Esophagus muscularis mucosa (tissue), 4 donors: ENCODE measurements at places on chromosomes 7 and 10. TPM values are rescaled to one million over a fixed set of nuclear protein-coding genes. Genes with fewer than 3 reads are reported as not detected.

DNA sequence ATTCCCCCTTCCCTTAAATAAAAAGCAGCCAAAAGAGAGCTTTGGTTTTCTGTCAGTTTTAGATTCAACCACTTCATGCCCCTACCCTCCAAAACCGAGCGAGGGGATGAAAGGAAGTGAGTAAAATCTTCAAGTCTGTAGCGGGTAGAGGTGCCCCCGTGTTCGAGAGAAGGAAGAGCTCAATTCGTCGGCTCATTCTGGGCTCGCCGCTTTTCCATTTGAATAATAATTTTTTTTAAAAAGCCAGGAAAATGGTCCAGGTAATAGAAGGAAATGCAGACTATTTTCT lies 436.2 kb upstream of the GALNT17 start:
- peaks cover 39% of the 10 kb centered on the region for H3K4me1 ChIP-seq
- DNase-seq = no peak
- H3K36me3 ChIP-seq = no peaks in the 10 kb centered on the region
- H3K4me3 ChIP-seq = peak overlapping the region; percentile 85
- H3K27ac ChIP-seq = peak overlapping the region; percentile 87
- no peaks in the 10 kb centered on the region for H3K27me3 ChIP-seq

The RPEL1 gene
- total RNA-seq = not detected

The TAS2R4 gene
- 1.2 TPM for total RNA-seq

GRCh38 chr7:5667391-5667790 lies 114.1 kb downstream of the RNF216 start:
- no peak overlapping the region for H3K4me3 ChIP-seq
- peak overlapping the region; percentile 96 for H3K27ac ChIP-seq
- H3K36me3 ChIP-seq = peaks cover 11% of the 10 kb centered on the region
- DNase-seq = no peak

The ACBD5 gene
- total RNA-seq = 15.4 TPM

The HOXA5 gene
- total RNA-seq = 15.8 TPM

The ELMO1 gene
- 42.9 TPM for total RNA-seq

DNA sequence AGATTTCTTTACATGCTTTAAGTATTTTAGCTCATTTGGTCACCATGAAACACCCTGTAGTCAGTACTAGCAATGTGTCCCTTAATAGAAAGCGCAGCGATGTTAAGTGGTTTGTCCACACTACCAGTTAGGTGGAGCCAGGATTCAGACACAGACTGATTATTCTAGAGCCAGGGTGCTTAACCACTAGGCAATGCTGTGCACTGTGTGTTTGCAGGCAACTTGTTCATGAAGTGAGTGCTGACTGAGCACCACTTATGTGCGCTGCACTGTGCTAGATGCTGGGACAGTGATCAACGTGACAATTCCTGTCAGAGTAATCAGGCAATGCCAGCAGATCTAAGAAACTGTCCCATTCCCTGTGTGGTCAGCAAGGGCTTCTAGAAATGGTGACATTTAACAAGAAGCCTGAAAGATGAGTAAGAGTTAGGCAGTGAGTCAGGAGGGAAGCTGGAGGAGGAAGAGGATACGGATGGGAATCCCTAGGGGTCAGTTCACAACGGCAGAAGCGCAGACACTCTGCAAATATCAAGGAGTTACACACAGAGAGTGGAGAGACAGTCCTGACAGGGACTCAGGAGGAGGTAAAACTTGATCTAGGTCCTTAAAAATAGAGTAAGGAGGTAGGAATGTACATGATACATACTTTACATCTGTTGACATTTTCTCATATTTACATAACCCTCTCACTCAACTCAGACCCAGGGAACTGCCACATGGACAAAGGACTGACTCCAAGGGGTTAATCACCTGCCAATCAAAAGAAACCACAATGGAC lies 69.7 kb upstream of the EGR2 start:
- no peak overlapping the region for H3K4me3 ChIP-seq
- H3K27ac ChIP-seq = no peak overlapping the region
- H3K27me3 ChIP-seq = no peaks in the 10 kb centered on the region
- H3K36me3 ChIP-seq = no peaks in the 10 kb centered on the region
- DNase-seq = no peak

GRCh38 chr10:132987671-132988571 lies 45.6 kb upstream of the CFAP46 start:
- no peaks in the 10 kb centered on the region for H3K27me3 ChIP-seq
- H3K36me3 ChIP-seq = no peaks in the 10 kb centered on the region
- no peak for DNase-seq
- no peak overlapping the region for H3K27ac ChIP-seq

DNA sequence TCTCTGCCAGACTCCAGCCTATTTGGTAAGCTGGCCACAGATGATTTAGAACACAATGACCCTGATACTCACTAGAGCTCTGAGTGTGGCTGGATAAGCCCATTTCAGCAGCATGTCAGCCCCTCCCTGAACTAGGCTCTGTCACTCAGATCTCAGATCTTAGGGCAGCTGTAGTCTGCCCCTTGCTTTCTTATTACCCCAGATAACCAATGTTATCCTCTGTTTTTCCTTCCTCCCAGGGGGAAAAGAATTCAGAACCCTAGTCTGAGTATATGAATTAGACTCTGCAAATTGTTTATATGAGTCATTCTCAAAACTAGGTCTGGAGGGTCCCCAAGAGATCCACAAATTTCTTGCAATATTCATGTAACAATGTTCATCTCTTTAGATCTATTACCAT lies 286.2 kb downstream of the KCNMA1 start:
- no peaks in the 10 kb centered on the region for H3K36me3 ChIP-seq
- no peaks in the 10 kb centered on the region for H3K27me3 ChIP-seq
- H3K27ac ChIP-seq = peak overlapping the region; percentile 24
- H3K4me1 ChIP-seq = peaks cover 49% of the 10 kb centered on the region

GRCh38 chr10:5641501-5641900 lies 24.9 kb downstream of the ASB13 start:
- H3K4me3 ChIP-seq = no peak overlapping the region
- H3K4me1 ChIP-seq = peaks cover 4% of the 10 kb centered on the region
- no peak overlapping the region for H3K27ac ChIP-seq
- H3K27me3 ChIP-seq = no peaks in the 10 kb centered on the region

The HKDC1 gene
- not detected for total RNA-seq

DNA sequence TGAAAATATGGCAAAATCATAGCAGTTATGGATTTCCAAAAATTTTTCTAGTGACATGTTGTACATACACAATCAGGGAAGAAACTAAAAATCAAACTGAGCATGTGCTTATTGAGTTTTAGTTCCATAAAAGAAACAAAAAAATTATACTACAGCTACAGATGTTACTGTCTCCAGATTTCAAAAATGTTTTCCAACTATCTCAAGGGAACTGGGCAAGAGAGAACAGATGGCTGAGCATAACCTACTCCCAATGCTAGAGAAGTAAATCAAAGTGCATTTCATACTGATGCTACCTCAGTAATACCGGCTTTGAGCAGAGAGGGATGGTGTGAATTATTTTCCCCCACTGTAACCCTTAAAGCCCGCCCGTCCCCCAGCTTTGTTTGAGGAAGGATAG lies 40.7 kb upstream of the KMT2C start:
- no peak overlapping the region for H3K4me3 ChIP-seq
- DNase-seq = no peak
- H3K4me1 ChIP-seq = no peaks in the 10 kb centered on the region
- H3K27ac ChIP-seq = no peak overlapping the region
